ENCODE measurements at places on chromosomes 7 and 10.

GRCh38 chr7:18667466-18667865 lies 171.9 kb downstream of the HDAC9 start:
- no peak for DNase-seq

GRCh38 chr7:124930173-124930623 lies 573 bp upstream of the POT1 start:
- no peak for DNase-seq

DNA sequence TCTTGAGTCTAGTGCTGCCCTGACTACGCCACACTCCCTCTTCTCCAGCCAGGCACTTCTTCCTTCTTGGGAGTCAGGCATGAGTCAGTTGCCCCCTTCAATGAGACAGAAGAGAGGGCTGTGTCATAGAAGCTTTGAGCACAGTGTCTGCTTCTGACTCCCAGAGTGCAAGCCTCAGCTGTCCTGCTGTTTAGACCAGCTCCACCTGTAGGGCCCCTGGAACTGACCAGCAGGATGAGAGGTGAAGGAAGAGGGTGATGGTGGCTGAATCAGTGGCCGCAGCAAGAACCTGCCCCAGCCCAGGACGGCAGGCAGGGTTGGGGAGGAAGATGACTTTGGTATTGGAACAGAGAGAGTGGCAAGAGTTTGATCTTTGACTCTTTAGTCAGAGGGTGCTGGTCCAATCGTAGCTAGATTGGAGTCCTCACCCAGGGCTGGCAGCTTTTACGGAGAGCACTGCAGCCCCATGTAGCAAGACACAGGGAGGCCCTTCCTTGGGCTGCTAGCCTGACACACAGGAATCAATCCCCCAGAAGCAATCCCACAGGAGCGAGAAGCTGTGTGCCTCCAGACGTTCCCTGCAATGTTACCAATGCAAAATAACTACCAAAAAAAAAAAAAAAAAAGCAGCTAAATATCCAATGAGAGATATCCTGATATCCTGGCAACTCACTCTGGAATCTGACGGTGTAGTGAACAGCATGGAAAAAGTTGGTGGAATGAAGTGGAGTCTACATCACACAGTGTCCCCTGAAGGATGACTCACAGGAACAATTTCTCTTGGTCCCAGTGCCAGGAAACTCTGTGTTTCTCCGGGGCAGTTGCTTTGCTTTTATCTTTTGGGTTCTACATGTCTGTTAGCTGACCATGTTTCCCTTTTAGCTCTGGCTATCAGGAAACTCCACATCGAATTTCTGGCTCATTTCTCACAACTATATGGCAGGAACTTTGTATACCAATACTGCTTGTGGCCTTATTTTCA lies 6.9 kb downstream of the C10orf62 start:
- peak; percentile 31 for DNase-seq

DNA sequence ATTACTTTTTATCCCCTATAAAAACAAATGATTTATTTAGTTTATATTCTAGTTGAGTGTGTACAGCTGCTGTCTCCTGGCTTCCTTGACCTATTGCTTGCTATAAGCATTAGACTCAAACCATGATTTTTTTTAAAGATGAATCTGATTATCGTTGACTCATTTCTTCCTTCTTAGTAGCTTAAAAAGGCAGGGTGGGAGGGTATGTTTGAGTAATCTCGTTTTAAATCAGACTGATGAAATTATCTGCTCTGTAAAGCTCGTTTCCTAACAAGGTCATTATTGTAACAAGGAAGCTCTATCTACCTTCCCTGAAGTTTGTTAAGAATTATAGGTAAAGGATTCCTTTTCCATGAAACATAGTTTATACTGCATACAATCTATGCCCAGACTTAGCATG lies 276.3 kb upstream of the KCND2 start:
- no peak for DNase-seq

- DNase-seq = no peak
Observed at GRCh38 chr10:89029181-89029580, 38.6 kb downstream of the FAS start.

All from occipital lobe (tissue), 3 donors.